KG1 (cell line): ENCODE measurements at places on chromosomes 4 and X.

GRCh38 chr4:119233750-119234149, 21.2 kb downstream of the USP53 start:
- no peak for DNase-seq

- no peak for DNase-seq
Observed at GRCh38 chrX:129761596-129761995, 18.2 kb upstream of the SASH3 start.

DNA sequence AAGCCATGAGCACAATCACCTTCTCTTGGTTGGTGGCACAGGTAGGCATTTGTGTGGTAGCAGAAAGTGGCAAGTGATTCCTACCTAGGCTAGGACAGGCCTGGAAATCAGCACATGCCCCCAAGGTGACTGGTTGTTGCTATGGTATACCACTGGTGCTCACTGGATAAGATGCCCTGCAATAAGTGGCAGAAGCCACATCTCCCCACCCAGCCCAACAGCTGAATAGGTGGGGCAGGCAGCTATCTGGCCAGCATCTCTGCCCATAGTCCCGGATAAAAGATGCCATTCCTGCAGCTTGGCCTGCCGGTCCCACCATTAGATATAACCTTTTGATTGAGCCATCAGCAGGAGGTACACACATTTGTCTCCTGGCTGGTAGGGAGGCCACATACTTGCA, 21.1 kb downstream of the AMER1 start:
- DNase-seq = no peak

GRCh38 chr4:154416190-154416547, 75.4 kb downstream of the DCHS2 start:
- DNase-seq = no peak

DNA sequence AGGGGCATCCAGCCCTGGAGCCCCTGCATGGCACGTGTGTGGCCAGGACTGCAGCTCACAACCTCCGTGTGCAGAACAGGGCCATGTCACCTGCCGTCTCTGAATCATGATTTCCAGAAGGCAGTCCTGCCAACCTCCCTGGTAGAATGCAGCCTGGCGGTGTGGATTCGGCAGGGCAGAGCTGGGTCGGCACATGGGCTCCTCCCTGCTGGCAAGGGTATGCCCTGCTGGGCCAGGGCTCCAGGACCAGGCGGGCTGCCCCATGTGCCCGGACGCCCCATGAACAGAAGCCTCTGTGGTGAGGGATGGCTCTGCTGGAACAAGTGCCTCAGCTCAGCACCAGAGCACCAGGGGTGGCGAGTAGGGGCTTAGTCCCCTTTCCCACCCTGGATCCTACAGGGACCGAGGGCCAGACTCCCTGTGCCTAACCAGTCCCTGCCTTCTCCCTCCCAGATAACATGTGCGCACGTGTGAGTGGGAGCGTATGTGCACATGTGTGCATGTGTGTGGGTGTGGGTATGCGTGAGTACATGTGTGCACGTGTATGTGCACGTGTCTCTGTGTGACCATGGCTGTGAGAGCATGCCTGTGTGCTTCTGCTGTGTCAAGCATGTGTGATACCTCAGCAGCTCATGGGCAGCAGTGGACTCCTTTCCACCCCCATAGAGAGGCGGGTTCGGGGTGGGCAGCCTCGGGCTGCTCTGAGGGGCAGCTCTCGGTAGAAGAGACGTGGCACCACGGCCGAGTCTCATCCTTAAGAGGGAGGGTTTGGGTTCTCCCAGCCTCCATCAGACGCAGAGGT, 10.3 kb upstream of the MXD4 start:
- no peak for DNase-seq

DNA sequence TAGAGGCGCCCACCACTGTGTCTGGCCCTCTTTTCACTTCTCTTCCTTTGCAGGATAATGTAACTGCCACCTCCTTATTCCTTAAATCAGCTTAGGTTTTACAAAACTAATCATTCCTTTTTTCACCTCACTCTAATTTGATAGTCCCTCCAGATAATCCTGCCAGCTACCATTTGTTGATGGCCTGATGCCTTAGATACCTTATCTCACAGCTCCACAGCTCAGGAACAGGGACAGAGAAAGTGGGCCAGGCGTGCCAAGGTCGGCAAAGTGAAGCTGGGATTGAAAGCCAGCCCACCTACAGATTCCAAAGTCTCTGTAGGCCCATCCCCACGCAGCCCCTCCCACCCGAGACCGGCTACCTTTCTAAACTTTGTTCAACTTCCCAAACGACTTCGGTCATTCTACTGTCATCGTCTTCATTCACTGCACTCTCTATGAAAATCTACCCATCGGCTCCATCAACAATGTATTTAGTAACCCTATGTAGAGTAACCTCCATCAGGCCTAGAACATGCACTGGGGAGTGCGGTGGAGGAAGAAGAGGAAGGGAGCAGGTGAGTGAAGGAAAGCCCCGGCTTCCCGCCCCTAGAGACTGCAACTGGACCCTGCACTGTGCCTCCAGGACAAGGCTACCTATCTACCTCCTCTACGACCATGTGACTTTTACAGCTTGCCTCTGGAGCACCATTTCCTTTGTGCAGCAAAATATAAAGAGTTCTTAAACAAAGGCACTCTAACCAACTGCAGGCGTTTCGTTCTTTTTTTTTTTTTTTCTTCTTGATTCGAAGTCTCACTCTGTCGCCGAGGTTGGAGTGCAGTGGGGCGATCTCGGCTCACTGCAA, 1.5 kb downstream of the CASP6 start:
- DNase-seq = no peak

DNA sequence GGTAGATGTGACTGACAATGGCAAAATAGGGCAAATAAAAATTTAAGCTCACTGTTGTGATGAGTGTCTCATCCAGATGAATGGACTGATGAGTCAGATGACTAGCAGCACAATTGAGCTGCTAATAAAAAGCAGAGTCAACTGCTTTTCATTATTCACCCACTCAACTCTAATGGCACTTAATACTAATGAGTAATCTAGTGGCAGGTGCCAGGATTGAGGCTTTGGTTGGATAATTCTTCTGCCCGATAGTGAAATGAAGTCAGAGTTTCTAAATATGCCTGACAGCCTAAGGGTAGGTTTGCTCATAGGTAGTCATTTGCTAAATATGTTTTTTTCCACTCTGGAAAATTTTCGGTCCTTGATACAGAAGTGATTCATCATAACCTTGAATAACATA, 10.4 kb downstream of the OGT start:
- no peak for DNase-seq
